Urinary bladder (tissue), 4 donors: ENCODE measurements at places on chromosomes 6 and 20. TPM values are rescaled to one million over a fixed set of nuclear protein-coding genes. Genes with fewer than 3 reads are reported as not detected.

- no peak for DNase-seq
Measured at GRCh38 chr20:31638317-31638716, 605 bp downstream of the COX4I2 start.

Gene ECT2L
- 0.21 TPM for total RNA-seq

Gene DACT2
- 4.0 TPM for total RNA-seq

- DNase-seq, result no peak
Measured at GRCh38 chr6:38213251-38213658, 393.7 kb downstream of the ZFAND3 start.
